ENCODE measurements at places on chromosomes 11 and 22.

DNA sequence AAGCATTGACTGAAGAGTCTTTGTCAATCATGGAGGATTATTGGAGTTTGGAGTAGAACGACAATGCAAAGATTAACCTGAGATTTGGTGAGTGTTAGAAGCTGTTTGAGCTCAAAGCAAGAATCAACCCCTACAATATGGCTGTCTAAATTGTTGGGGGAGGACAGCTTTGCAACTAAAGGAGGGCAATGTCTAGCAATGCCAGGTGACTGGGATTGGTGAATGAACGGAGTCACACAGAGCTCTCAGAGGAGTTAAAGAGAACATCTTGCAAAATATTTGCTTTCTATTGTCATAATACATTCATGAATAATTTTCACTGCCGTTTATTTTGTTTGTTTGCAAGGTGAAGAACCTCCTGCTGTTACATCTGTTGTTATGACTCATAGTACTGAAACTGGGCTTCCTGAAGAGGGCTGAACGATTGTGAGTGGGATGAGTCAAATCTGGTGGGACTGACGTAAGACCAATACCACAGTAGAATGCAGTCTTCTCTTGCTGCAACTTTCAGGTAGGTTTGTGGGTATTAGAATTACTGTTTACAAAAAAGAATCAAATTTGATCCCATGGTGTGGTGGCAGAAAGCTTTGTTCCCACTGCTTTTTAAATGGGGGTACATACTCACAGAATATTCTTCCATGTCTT lies 281.9 kb downstream of the CADM1 start:
- DNase-seq: no peak

DNA sequence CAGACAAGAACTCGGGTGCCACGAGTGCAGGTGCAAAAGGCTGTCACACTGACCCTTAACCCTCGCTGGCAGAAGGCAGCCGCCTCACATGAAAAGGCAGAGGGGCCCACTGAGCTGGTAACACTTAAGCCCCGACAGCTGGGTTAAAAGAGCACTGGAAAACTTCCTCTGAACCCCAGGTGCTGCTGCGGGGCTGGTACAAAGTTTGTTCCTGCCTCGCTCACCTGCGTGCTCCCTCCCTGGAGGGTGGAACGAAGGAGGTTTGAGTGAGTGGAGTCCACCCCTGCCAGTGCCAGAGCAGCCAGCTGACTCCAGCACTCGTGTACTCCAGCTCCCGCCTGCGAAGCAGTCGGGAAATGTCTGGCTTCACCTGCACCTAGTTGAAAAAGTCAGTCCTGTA lies 12.6 kb downstream of the SULT4A1 start:
- no peak for DNase-seq

DNA sequence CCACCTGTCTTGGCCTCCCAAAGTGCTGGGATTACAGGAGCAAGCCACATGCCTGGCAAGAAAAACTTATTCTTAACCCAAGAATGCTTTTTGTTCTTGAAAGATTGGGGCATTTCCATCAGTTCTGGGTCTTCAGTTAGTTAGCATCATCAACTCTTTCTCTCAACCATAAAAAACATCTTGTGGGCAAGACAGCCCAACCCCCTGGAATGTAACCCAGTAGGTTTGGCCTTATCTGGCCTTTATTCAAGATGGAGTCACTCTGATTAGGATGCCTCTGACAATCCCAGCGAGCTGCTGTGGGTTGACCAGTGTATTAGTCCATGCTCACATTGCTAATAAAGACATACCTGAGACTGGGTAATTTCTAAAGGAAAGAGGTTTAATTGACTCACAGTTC lies 9.2 kb upstream of the TPCN2 start:
- no peak for DNase-seq

DNA sequence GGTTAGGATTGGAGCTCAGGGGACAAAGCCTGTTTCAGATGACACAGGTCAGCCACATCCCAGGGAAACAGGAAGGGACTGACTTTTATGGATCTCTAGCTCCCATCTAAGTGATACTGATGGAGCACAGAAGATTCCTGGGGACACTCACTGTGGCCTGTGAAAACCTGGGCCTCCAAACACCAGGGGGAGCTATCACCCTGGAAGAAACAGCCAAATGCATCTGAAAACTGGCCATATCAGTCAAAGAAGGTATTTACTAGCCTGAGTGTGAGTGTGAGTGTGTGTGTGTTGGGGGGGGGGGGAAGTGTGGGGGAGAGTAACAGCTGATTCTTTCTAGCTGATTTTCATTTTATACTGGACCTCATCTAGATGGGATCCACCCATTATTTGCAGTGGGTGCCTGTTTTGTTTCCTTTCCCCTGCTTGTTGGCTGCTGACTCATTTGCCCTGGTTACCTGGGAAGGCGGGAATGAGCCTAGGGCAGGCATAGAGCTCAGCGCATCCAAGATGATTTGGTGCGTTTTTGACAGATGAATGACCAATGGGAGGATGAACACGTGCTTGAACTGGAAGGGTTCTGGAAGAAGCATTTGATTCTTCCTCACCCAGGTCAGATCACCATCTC lies 284.0 kb downstream of the KIRREL3 start:
- DNase-seq: no peak

DNA sequence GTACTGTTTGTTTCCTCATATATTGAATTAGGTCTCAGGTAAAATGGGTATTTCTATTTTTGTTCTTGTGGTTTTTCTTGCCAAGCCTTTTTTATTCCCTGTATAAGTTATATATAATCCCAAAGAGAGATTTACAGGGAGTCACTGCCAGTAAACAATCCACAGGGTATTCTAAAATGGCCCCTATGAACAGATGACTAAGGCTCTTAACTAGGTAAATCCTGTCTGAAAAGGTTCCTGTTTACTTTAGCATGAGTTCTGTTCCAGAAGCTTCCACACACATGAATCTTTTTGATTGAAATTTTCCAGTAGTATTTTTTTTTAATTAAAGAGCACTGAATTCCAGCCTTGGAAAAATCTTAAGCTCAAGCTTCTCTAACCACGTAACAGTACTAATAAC lies 552.8 kb upstream of the CCDC179 start:
- DNase-seq: no peak

DNA sequence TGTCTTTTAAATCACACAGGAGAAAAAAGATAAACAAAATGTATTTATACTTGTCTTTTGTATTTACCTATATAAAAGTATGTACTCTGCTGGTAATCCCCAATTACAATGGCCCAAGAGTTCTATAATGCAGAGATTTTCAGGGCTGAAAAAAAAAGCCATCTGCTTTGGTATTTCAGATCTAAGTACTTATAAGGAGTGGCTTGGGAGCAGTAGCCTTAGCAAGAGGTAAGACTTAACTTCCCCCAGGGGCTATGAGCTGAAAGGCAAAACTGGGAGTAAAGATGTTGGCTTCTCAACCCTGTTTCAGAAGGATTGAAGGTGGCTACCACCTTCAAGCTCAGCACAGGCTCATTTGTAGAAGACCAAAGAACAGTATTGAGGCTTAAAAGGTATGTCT lies 35.3 kb upstream of the EP300 start:
- DNase-seq: no peak

DNA sequence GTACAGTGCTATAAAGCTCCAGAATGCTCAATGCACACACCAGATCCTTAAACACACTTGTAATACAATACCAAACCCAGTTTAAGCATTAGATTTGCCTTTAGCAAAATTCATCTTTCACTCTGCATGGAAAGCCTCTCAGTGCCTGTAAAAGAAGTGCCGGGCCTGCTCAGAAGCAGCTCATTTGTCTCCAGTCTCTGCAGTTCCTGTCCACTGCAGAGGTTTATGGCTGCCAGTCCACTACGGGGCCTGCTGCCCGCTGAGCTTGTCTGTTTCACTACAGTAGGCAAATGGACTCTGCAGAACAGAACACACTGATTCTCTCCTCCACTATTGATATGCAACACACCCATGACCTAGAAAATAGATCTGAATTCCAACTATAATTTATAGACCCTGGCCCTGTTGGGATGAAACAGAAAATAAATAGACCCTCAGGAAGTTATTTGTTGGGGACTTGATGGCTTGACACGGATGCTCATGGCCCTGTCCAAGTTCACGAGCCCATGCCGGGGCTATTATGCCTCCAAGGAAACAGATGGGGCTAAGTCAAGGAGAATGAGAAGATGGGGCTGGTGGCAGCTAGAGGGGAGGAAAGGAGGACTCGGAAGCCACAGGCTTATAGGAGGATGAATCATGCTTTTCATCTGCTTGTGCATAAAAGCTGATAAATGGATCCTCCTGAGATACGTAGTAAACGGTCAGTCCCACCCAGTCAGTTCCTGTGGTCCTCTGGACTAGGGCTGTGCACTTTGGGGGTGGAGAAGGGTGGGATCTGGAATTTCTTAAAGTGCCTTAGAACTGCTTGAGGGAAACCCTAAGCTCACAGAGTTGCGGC lies 416.8 kb upstream of the TENM4 start:
- no peak for DNase-seq
